MCF 10A (cell line): ENCODE measurements at places on chromosomes 13 and 19.
A peak's percentile ranks its signal among the peaks of the same experiment; 100 is the strongest.

DNA sequence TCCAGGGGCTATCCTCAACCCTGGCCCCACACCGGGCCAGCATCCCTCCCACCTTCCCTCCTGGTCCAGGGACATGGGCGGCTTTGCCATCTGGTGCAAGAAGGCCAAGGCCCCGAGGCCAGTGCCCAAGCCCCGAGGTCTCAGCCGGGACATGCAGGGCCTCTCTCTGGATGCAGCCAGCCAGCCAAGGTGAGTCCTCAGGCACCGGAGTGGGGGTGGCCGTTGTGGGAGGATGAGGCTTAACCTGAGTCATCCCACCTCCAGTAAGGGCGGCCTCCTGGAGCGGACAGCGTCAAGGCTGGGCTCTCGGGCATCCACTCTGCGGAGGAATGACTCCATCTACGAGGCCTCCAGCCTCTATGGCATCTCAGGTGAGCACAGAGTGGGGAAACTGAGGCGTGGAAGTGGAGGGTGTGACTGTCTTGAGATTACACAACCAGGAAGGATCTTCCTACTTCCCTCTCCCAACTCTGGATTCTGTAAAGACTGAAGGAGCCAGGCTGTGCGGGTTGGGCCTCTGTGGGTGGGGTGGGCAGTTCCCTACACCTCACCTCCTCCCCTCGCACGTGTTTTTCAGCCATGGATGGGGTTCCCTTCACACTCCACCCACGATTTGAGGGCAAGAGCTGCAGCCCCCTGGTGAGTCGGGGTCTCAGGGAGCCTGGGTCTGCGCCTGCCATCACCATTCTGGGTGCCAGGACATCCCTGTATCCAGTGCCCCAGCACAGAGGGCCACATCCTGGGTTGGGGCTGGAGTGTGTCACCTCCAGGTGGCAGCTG is 3.8 kb downstream of the MVB12A start:
- DNase-seq: peak; percentile 64

DNA sequence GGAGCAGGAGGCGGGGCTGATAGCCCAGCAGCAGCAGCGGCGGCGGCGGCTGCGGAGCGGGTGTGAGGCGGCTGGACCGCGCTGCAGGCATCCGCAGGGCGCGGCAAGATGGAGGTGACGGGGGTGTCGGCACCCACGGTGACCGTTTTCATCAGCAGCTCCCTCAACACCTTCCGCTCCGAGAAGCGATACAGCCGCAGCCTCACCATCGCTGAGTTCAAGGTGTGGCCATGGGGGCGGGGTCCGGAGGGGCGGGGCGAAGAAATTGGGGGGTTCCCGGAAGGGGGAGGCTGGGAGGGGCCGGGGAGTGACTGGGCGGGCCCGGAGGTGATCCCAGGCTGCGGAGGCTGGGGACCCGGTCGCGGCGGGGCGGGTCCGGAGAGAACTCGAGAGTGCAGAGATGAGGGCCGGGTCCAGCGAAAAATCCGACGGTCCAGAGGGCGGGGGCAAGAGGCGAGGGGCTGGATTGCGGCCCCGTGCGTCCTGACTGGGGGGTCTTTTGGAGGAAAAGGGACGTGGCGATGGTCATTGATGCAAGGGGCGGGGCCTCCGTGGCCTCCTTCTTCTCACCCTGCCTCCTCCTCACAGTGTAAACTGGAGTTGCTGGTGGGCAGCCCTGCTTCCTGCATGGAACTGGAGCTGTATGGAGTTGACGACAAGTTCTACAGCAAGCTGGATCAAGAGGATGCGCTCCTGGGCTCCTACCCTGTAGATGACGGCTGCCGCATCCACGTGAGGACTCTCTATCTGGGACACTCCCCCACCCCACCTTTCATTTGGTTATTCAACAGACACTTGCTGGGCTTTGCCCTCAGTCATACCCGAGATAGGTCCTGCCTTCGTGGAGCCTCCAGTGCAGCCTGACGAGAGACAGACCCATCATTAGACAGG is at the start of gene TBCB:
TBCB (plus strand) TSS at position 16 of the 891 bp plus-strand sequence; CDS start at position 109, 93 bp downstream.
- DNase-seq: no peak

- DNase-seq: no peak
Measured at GRCh38 chr19:17200408-17201079, 14.6 kb upstream of the USE1 start.

DNA sequence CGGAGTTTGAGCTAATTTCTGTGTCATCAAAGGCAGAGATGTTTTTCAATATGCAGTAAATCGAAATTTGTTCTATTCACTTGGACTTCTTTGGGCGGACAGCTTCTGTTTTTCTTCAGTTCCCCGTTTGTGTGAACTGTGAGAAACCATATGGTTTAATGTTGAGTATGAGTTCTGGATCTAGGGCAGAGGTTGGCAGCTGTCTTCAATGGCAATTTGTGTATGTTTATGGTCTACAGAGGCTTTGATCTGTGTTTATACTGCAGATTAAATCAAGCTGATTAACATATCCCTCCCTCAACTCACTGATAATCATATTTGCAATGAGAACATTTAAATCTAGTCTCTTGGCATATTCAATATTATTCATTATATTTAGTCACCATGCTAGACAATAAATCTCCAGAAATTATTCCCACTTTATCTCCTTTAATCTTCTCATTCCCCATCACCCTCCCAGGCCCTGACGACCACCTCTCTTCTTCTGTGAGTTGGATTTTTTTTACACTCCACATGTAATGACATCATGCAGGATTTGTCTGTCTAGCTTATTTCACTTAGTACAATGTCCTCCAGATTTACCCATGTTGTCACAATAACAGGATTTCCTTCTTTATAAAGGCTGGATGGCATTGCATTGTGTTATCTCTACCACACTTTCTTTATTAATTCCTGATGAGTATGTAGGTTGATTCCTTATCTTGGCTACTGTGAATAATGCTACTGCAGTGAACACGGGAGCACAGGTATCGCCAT is 9.0 kb downstream of the ZNF331 start:
- DNase-seq: no peak

DNA sequence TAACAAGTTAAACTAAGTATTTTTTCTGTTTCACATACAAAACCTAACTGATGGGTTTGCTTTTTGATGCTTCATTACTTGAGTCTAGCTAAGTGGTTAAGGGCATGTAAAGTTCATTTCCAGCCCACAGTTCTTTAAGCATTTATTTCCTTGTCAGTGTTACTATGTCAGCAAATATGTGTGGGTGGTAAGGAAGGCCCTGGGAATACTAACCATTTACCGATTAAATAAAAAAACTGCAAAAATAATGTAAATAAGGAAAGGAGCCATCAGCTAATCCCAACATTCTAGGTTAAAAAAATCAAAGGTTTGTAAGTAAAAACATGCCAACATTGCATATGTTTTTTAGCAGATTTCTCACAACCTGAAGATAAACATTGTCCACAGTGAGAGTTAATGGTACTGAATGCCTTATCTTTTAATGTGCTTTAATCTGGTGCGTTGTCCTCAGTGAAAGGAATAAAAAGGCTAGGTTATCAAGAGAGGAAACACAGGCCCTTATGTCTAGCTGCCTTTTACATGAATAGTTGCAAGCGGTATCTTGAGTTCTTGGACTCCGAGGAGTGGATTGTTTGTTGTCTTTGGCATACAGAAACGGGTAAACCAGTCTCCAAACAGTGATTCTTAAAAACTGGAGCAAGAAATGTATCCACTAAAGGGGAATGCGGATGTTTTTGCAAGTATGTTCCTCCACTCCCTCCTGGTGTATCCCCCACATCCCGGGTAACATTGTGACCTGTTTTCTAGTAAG is 949.6 kb upstream of the SLC10A2 start:
- no peak for DNase-seq
